IPS DF 6.9 (cell line): ENCODE measurements at places on chromosomes 7 and 10.

GRCh38 chr7:1640376-1641172 is 29.5 kb upstream of the ELFN1 start:
- no peaks in the 10 kb centered on the region for H3K4me1 ChIP-seq
- no peak overlapping the region for H3K4me3 ChIP-seq
- H3K27me3 ChIP-seq, result no peaks in the 10 kb centered on the region
- H3K36me3 ChIP-seq, result no peaks in the 10 kb centered on the region
- no peak overlapping the region for H3K27ac ChIP-seq
- no peak for DNase-seq

GRCh38 chr10:131822013-131822691 is 78.7 kb upstream of the PPP2R2D start:
- no peaks in the 10 kb centered on the region for H3K36me3 ChIP-seq
- DNase-seq, result no peak
- no peak overlapping the region for H3K4me3 ChIP-seq
- H3K27me3 ChIP-seq, result no peaks in the 10 kb centered on the region
- no peaks in the 10 kb centered on the region for H3K4me1 ChIP-seq

DNA sequence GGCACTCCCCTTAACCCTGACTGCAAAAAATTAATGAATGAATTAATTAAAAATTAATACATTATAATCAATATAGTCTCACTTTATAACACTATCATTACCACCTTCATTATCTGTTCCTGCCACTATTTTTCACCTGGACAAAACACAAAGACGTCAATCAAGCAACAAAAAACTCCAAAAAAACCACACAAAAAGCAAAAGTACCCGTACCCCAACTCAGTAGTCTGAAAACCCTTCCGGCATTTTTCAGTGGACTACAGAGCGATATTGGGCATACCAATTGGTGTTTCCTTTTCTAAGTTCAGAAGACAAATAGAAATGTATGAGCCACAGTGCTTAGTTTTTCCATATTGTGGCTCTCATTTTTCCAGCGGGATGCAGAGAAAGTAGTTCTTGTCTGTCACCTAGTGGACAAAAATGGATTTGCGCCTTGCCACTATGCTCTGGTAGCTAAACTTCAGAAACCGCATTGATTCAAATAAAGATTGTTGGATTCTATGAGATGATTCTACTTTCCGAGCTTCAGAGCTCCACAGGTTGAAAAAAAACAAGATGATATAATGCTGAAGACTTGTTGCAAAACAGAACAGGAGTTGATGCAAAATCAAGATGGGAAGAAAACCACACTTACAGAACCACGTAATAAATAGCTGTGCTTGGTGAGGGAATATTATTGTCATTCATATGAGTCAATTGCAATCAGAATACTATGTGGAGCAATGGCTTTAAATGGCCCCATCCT is 50.6 kb upstream of the ITGB1 start:
- no peaks in the 10 kb centered on the region for H3K36me3 ChIP-seq
- H3K27ac ChIP-seq, result no peak overlapping the region
- no peaks in the 10 kb centered on the region for H3K27me3 ChIP-seq

GRCh38 chr7:146115851-146116520 is 615 bp upstream of the CNTNAP2 start:
- DNase-seq, result no peak
- no peaks in the 10 kb centered on the region for H3K27me3 ChIP-seq
- peak overlapping the region; percentile 73 for H3K4me3 ChIP-seq
- H3K4me1 ChIP-seq, result no peaks in the 10 kb centered on the region

DNA sequence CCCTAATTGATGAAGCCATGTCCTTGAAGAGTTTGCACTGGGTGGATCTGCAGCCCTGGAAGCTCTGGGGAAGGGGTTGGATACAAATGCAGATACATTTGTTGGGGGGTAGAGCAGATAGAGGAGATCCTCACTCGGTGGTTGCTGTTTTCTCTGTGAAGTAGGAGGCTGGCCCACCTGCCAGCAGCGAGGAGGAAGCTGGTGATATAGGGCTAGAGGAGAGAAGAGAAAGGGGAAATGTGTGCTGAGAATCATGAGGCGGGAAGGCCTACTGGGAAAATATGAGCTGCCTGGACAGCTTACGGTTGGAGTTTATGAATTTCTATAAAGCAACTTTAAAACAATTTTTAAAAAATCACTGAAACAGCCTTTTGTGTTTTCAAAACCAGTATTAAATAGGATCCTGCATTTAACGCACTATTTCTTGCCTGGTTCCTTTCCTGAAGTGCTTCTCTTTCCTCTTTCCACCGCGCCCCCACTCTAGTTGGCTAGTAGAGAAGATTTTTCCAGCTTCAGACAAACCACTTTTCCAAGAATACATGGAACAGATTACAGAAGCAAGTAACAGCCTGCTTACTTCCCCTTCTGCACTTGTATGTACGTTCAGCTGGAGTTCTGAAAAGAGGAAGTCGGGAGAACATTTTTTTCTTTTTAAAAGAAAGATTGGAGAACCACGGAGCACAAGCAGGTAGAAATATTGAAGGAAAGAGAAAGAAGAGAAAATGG is 100.6 kb upstream of the GLCCI1 start:
- no peak overlapping the region for H3K27ac ChIP-seq
- H3K4me1 ChIP-seq, result peaks cover 4% of the 10 kb centered on the region; the same call in 1 of the 2 replicates
- no peak for DNase-seq
